AML-193 (cell line): ENCODE measurements at places on chromosomes 6 and 20.

GRCh38 chr6:39156801-39157200 is 41.8 kb upstream of the SAYSD1 start:
- no peak for DNase-seq

GRCh38 chr6:167330750-167331149 is 5.9 kb downstream of the TTLL2 start:
- DNase-seq: no peak

DNA sequence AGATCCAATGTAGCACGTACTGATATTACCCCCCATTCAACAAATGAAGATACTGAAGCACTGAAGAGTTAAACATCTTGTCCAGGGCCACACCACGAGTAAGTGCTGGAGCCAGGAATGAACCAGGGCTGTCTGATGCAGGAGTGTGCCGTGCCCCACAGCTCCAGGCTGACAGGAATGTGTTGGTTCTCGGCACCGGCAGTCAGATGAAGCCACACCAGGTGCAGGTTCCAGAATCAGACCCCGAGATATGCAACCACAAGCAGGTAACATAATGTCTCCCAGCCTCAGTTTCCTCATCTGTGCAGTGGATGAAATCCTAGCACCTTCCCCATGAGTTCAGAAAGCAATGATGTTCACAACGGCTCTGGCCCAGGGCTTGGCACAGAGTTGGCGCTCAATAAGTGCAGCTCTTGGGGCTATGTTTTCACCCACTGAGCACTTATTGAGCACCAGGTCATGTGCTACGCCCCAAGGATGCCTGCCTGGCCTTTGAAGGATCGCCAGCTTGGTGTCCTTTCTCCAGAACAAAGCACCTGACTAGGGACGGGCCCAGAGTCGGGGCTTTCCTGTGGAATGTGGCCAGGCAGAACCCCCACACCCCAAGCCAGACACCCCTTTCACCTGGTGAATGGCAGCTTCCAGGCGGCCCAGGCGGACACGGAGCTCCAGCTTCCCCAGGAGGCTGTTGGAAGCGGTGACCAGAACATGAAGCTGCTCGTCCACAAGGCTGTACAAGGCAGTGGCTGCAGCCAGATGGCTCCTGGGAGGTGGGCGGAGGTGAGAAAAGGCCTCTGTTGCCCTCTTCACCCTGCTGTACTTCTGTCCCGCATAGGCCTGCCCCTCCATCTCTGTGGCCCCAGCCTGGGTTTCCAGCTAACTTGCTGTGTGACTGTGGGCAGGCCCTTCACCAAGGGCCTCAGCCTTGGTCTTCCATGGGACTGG is 41.3 kb downstream of the KIAA1755 start:
- no peak for DNase-seq

GRCh38 chr6:41462033-41462432 is 84.1 kb upstream of the FOXP4 start:
- DNase-seq: no peak

DNA sequence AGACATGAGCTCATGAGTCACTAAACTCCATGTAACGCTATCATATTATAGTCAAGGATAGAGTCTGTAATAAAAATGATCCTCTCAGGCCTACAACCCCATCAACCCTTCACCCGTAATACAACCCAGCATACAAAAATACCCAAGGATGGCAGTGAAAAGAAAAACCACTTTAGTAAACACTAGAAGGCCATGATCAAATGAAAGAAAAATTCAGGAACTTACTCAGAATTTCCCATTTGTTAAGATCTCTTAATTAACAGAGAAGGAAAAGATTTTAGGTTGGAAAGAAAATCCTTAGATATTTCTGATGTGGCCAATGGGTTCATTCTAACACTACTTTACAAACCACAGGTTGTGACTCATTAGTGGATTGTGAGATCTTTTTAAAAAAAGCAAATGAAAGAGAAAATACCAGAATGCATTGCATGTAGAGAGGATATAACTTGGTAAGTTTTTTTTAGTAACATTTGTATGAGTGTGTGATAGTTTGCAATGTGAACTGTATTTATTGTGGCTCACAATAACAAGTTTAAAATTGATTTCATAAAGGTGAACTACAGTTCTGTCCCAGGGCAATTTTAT is 8.0 kb upstream of the UBE2J1 start:
- no peak for DNase-seq

GRCh38 chr20:37247547-37247946 is 14.1 kb downstream of the GHRH start:
- DNase-seq: no peak
